HS-27A (cell line): ENCODE measurements at places on chromosomes 3 and 15.

- no peak for DNase-seq
These were observed 46.0 kb downstream of the CCNL1 start for GRCh38 chr3:157113832-157114505.

DNA sequence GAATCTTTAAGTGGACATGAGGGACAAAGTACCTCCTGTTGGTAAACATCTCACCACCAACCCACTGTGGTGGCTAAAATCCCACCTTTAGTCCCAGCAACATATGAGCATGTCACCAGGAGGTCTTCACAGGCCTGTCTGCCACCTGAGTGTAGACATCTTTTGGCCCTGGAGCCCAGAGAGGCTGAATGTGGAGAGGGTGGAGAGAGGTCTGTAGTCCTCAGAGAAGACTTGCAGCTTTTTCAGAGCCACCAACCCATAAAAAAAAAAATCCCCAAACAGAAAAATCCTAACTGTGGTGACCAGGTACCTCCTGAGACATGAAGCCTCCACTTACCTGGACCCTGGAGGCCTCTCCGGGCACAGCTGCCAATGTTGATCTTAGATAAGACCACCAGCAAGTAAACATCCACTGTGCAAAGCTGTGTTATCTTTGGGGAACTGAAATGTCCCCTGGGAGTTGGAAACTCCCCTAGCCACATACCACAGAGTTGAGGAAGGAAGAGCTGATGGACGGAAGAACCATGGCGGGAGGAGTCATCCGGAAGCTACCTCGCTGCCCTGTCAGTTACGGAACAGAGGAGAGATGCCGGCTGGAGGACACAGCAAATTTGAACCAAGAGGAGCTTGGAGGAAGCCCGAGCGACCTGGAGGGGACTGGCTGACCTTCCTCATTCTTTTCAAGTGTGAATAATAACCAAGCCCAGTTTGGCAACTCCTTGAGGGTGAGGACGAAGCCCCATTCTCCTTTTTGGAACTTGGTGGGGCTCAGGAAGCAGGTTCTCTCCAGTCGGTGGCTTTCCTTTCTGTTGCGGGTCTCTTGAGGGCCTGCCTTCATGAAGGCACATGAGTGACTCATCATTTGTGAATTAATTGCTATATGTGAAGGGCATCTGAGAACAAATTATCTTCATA is at the start of gene GHRL:
Gene GHRL (minus strand): TSS at position 443 of the 915 bp plus-strand sequence. CDS start 2,767 bp downstream, outside the sequence.
- DNase-seq = no peak

- no peak for DNase-seq
These were observed 47.0 kb downstream of the GNB4 start for GRCh38 chr3:179404307-179404706.

- DNase-seq = no peak
These were observed 31.5 kb downstream of the GASK1A start for GRCh38 chr3:43010638-43011037.
